Testis (tissue), 5 donors: ENCODE measurements at places on chromosomes 12 and 14. TPM values are rescaled to one million over a fixed set of nuclear protein-coding genes. Genes with fewer than 3 reads are reported as not detected.

AACS gene
- total RNA-seq, result 26.0 TPM

SPIC gene
- not detected for total RNA-seq

TOX4 gene
- 64.4 TPM for total RNA-seq

SLC2A14 gene
- 54.3 TPM for total RNA-seq

GRCh38 chr14:74804219-74804825 is 41.2 kb downstream of the YLPM1 start:
- no peaks in the 10 kb centered on the region for H3K4me1 ChIP-seq
- no peak overlapping the region for H3K27ac ChIP-seq
- DNase-seq, result peak; percentile 38
- H3K27me3 ChIP-seq, result no peaks in the 10 kb centered on the region
- no peak overlapping the region for H3K4me3 ChIP-seq
- no peaks in the 10 kb centered on the region for H3K36me3 ChIP-seq

DNA sequence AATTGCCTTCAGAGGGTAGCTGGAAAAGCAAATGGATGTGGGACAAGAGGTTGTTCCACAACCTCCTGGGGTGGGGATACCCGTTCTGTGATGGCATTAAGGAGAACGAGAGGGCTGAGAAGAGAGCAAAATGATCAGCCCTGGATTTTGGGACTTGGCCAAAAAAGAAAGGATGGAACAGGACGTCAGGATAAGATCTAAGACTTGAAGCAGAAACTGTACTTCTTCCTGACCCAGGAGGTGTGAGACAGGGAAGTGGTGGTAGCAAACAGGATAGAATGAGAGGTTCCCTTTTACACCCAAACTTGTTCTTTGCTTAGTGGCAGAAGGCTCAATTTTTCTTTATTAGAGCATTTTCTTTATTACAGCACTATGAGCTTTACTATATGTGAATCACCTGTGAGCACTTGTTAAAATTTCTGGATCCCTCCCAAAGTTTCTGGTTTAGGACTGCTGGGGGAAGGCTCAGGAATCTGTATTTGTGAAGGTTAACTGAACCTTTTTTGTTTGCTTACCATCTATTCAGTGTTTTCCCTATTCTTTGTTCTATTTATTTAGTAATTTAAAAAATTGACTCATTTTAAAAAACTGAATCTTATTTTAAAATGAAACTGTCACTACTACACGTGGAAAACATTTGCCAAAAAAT is 59.2 kb downstream of the ERC1 start:
- DNase-seq, result no peak
- H3K4me1 ChIP-seq, result peaks cover 9% of the 10 kb centered on the region
- H3K27me3 ChIP-seq, result no peaks in the 10 kb centered on the region
- H3K36me3 ChIP-seq, result no peaks in the 10 kb centered on the region
- no peak overlapping the region for H3K27ac ChIP-seq
- no peak overlapping the region for H3K4me3 ChIP-seq

GRCh38 chr12:34401659-34402227 is 379.4 kb downstream of the ALG10 start:
- H3K27ac ChIP-seq, result no peak overlapping the region
- DNase-seq, result peak; percentile 2
- no peaks in the 10 kb centered on the region for H3K4me1 ChIP-seq
- H3K27me3 ChIP-seq, result no peaks in the 10 kb centered on the region
- no peak overlapping the region for H3K4me3 ChIP-seq

GRCh38 chr12:19304149-19304750 is 135.0 kb upstream of the AEBP2 start:
- H3K4me3 ChIP-seq, result no peak overlapping the region
- no peaks in the 10 kb centered on the region for H3K36me3 ChIP-seq
- H3K27me3 ChIP-seq, result no peaks in the 10 kb centered on the region
- no peak for DNase-seq
- H3K27ac ChIP-seq, result no peak overlapping the region

- peak; percentile 86 for DNase-seq
- H3K36me3 ChIP-seq, result no peaks in the 10 kb centered on the region
Measured at GRCh38 chr14:100677554-100678468, 48.9 kb upstream of the DLK1 start.

GRCh38 chr14:81169711-81170103 is 51.1 kb downstream of the GTF2A1 start:
- peak; percentile 71 for DNase-seq
- no peaks in the 10 kb centered on the region for H3K27me3 ChIP-seq
- no peaks in the 10 kb centered on the region for H3K36me3 ChIP-seq
- H3K4me1 ChIP-seq, result peaks cover 3% of the 10 kb centered on the region
- peak overlapping the region; percentile 47 for H3K4me3 ChIP-seq
- peak overlapping the region; percentile 81 for H3K27ac ChIP-seq

DNA sequence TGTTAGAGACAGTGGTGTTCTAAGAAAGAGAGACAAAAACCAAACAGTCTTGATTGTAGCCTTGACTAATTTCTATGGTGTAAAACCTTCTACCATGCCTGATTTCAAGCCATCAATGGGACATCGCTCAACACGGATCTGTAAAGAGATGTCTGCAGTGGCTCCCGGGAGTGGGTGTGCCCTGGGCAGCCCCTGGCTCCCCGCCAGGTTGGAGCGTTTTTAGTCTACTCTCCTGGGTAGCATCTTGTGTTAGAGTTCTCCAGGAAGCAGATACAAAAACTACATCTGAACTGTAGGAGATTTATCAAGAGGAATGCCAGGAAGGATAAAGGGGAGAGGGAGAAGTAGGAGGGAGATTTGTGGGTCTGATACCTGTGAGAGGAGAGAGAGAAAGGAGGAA is 1212.9 kb downstream of the BCL11B start:
- H3K36me3 ChIP-seq, result no peaks in the 10 kb centered on the region
- no peak overlapping the region for H3K27ac ChIP-seq
- H3K27me3 ChIP-seq, result no peaks in the 10 kb centered on the region
- DNase-seq, result no peak
- H3K4me3 ChIP-seq, result no peak overlapping the region

GRCh38 chr12:105492591-105493545 is 162.4 kb downstream of the C12orf75 start:
- no peak for DNase-seq
- H3K4me3 ChIP-seq, result no peak overlapping the region
- no peaks in the 10 kb centered on the region for H3K27me3 ChIP-seq
- no peaks in the 10 kb centered on the region for H3K4me1 ChIP-seq
- H3K27ac ChIP-seq, result no peak overlapping the region

- peak overlapping the region; percentile 93 for H3K27ac ChIP-seq
- H3K4me1 ChIP-seq, result peaks cover 9% of the 10 kb centered on the region
- H3K36me3 ChIP-seq, result no peaks in the 10 kb centered on the region
Measured at GRCh38 chr14:51652168-51653078, 713 bp downstream of the FRMD6 start.

- no peak overlapping the region for H3K27ac ChIP-seq
- H3K4me1 ChIP-seq, result no peaks in the 10 kb centered on the region
- no peaks in the 10 kb centered on the region for H3K27me3 ChIP-seq
- DNase-seq, result no peak
- no peak overlapping the region for H3K4me3 ChIP-seq
- no peaks in the 10 kb centered on the region for H3K36me3 ChIP-seq
Measured at GRCh38 chr14:67577181-67577808, 22.8 kb downstream of the PIGH start.

GRCh38 chr14:99570544-99571302 is 33.3 kb downstream of the CCDC85C start:
- H3K27ac ChIP-seq, result no peak overlapping the region
- DNase-seq, result no peak
- peaks cover 61% of the 10 kb centered on the region for H3K4me1 ChIP-seq
- H3K36me3 ChIP-seq, result no peaks in the 10 kb centered on the region
- no peaks in the 10 kb centered on the region for H3K27me3 ChIP-seq
- no peak overlapping the region for H3K4me3 ChIP-seq

- no peak for DNase-seq
- no peaks in the 10 kb centered on the region for H3K27me3 ChIP-seq
- no peak overlapping the region for H3K27ac ChIP-seq
- H3K4me3 ChIP-seq, result no peak overlapping the region
- no peaks in the 10 kb centered on the region for H3K36me3 ChIP-seq
Measured at GRCh38 chr12:114936148-114937079, 252.4 kb upstream of the TBX3 start.

GRCh38 chr14:35687335-35687939 is 121.7 kb downstream of the RALGAPA1 start:
- no peaks in the 10 kb centered on the region for H3K36me3 ChIP-seq
- no peak overlapping the region for H3K27ac ChIP-seq
- DNase-seq, result peak; percentile 46

- DNase-seq, result no peak
- no peak overlapping the region for H3K27ac ChIP-seq
- no peak overlapping the region for H3K4me3 ChIP-seq
- H3K27me3 ChIP-seq, result no peaks in the 10 kb centered on the region
Measured at GRCh38 chr14:104421401-104421821, 158.2 kb upstream of the C14orf180 start.

DNA sequence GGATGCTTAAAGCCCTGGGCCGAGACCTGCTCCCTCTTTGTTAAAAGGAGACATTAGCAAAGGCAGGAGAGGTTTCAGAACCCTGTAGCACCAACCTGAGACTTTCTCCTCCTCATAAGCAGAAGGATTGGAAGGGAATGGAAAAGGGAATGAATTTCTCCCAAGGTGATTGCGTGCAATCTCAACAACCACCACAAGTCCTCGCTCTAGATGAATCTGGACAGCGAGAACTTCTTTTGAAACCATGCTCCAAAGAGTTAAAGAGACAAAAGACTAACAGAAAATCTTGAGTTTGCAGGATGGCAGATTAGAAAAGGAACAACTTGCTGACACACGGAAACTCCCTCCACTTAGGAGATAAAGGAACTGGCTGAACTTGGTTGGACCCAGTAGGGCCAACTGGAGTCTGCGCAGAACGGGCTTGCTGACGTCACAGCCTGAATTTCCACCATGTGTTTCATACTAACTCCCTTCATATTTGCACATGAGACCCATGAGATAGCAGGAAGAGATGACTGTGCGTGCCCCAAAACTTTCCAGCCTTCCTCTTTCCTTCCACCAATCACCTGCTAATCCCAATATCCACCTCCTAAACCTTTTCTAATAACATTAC is 137.0 kb downstream of the PTPN11 start:
- no peaks in the 10 kb centered on the region for H3K4me1 ChIP-seq
- no peaks in the 10 kb centered on the region for H3K36me3 ChIP-seq
- no peak overlapping the region for H3K4me3 ChIP-seq
